ENCODE measurements at places on chromosomes 5 and 9.
A peak's percentile ranks its signal among the peaks of the same experiment; 100 is the strongest.

- DNase-seq, result no peak
Measured at GRCh38 chr5:24188216-24188925, 456.4 kb downstream of the CDH10 start.

DNA sequence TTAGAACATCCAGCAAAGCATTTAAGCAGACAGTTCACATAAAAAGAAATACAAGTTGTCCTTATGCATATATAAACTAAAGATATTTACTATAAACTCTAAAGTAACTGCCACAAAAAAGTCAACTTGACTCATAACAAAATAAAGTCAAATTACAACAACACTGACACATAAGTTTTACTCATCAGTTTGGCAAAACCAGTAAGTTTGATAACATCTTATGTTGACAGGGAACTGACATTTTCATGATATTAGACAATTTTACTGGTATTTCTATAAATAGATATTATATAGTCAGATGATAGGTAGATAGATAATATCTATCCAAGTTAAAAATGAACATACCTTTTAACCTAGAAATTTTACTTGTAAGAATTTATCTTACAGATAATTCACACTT, 9.9 kb upstream of the TSLP start:
- DNase-seq, result no peak

DNA sequence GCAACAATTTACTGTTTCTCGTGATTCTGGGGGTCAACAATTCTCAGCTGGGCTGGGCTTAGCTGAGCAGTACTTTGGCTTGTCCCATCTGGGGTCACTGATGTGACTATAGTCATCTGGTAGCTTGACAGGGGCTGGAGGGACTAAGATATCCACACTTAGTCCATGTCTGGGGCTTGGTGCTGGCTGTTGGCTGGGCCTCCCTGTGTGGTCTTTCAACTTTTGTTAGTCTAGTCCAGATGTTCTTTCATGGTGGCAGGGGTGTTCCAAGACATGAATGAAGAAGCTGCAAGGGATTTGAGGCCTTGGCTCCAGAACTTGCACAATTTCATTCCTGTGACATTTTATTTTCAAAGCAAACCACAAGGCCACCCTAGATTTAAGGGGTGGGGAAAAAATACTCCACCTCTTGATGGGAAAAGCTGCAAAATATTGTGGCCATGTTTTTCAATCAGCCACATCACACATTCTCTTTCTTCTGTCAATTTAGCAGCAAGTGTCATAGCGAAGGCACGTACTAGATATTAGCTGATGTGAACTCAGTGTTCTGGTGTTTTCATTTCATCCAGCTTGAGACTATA, 59.2 kb downstream of the TSSK1B start:
- DNase-seq, result no peak

DNA sequence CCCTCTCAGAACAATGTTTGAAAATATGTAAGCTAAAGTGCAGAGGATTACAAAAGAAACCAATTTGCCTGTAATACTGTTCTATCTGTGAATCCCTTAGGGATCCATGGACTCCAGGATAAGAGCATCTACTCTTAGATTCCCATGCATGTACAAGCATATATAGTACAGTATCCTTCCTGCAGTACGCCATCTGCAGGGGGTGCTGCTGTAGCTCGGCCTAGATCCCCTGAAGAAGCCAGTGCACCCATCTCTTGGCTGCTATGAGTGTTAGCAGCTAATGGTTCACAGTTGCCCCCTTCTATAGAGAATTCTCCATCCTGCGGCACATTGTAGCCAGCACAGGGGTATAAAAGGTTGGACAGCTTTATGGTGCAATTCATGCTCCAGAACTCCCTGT, 61.8 kb upstream of the SLC30A5 start:
- DNase-seq, result no peak

- DNase-seq, result peak; percentile 4
Measured at GRCh38 chr9:22005702-22006606, 3.2 kb downstream of the CDKN2B start.

DNA sequence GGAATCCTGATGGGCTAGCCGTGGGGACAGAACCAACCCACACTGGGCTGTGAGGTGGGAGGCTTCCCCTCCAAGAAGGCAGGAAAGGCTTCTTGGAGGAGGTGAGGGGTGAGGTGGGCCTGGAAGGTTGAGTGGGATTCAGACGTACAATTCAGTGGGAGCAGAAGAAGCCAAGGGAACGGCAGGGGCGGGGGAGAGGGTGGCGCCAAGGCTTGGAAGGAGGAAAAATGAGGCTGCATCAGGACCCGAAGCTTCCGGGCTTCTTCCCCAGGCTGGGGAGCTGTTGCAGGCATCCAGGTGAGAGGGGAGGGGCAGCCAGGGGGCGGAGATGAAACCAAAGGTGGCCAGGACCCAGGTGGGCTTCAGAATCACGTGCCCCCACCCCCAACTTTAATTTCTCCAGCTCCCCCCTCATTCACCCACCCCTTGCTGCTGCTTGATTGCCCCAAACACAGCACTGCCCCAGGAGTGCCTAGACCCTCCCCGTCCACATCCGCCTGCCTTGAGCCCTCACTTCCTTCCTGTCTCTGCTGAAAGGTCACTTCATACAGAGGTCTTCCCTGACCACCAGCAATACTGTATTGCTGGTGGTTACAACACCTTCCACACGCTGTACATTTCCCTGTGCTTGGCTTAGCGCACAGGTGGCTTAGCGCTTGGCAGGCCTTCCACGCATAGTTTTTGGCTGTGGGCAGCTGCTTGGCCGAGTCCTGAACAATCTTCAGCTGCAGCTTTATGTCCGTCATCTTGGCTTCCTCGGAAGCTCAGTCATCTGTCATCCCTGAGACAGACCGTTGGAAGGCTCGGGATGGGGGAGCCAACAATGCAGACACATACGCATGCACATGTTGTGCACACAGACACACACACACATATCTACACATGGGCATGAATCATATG, 193.5 kb downstream of the RGS3 start:
- DNase-seq, result no peak

- DNase-seq, result no peak
Measured at GRCh38 chr5:160317434-160317833, 5.1 kb upstream of the CCNJL start.

DNA sequence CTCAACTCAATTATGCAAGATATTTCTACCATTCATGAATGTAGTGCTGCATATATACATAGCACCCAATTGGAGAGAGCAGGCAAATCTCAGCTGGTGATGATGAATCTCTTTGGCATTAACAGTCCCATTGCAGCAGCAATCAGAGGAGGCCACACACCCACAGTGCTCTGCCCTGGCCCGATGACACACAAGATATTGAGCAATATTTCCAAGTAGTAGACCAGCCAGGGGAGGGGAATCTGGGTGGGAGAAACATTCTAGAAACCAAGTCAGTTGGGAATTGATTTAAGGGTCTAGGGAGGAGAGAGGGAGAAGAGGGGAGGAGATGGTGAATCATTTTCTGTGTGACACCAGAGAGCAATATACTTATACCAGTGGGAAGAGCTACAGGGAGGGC, 14.9 kb upstream of the C5orf63 start:
- DNase-seq, result no peak

DNA sequence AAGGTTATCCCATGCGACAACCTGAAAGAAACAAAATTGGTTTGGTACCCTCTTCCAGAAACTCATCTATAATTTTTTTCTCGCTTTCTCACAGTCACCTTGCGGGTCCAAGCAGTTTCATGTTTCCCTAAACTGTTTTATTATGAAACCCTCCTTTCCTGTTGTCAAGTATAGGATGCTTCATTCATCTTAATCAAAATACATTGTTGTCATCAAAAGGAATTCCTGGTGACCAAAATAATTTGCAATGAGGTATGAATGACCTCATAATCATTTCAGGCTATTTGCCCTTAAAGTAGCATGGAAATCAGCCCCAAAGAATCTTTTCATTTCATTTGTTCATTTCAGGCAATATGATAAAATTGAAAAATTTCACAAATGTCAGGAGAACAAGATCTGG, 503.0 kb downstream of the SPATA31D1 start:
- DNase-seq, result no peak

GRCh38 chr9:83006378-83006777, 56.6 kb downstream of the RASEF start:
- no peak for DNase-seq

DNA sequence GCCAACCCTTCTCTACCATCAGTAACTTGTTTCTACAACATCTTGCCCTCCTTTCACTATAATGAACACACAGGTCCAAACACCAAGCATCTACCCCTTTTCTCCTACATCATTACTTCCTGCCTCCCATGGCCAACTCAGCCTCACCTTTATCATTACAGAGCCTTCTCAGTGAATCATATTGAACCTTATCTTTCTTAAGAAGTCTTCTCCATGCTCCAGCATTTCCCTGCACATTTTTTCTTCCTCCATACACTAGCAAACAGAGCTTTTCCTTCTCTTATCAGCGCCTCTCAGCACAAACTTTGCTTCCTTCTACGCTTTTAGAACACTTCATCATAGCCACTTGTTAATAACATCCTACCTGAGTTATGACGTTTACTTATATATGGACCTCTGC, 148.2 kb downstream of the ARL15 start:
- DNase-seq, result no peak

DNA sequence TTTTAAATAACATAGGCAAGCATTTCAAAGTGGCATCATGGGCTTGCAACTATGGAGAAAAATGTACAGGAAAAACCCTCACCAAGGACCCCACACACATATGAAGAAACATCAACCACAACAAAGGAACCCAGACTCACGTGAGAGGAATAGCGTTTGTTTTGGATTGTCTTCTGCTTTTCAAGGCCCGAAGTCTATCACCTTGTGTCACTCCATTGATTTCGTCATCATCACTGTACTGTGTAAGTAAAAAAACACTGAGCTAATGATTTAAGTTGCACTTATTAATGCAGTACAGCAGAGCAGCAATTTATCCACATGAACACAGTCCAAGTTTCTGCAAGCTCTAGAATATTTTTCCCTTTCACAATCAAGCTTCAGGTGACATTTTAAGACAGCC, 72.4 kb downstream of the HABP4 start:
- DNase-seq, result no peak

GRCh38 chr5:136382791-136383190, 17.4 kb upstream of the TRPC7 start:
- no peak for DNase-seq

DNA sequence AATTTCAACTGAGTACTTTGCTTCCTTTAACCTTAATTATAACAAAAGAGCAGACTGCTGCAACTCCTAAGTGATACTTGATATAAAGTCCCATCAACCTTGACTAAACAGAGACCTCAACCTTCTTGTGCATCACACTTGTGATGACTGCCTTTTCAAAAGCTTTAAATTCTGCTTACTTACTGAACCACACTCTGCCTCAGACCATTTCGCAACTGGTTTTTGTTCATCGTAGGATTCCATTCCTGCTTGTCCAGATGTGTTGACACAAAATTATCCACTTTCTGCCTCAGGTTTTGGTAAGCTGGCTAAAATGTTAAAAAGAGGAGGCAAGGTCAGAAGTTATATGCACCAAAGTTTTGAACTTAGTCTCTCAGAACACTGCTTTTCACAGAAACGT, 3.5 kb downstream of the BOD1 start:
- no peak for DNase-seq

- peak; percentile 16 for DNase-seq
Measured at GRCh38 chr9:98192503-98193335, at the start of gene CORO2A. Gene CORO2A, minus strand, starts transcription at chr9:98192637. Its CDS starts 34,977 bp downstream, at chr9:98157660.

GRCh38 chr9:32389365-32389764, 4.9 kb downstream of the ACO1 start:
- DNase-seq, result no peak

DNA sequence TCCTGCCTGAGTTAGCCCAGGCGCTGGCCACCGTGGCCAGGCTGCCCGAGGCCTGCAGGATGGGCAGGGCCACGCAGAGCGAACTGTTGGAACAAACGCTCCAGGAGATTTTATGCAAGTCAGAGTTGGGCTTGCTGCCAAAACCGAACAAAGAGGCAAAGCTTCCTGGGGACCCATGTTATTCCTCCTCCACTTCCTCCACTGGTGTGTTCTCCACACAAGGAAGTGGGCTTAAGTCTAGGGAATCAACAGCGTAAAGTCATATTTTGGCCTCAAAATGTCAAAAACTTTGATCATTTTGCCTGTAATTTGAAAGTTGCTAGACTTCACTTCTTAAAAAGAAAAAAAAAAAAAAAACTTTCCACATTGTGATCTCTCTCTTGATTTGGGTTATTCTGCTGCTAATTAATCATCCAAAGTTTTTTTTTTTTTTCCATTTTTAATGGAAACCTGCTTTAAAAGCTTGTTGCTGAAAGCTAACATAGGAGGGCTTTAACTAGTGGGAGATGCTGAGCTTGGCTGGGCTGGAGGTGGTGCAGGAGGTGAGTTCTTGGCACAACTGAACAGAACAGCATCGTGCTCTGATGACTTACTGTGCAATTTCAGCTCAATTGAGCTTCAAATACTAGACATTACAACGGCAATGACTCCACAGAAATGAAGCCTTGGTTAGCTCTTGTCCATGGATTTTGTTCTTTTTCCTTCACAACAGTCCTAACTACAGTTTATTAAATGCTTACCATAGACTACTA, 73.0 kb downstream of the PTPDC1 start:
- DNase-seq, result no peak

- no peak for DNase-seq
Measured at GRCh38 chr5:59189472-59190244, 606.8 kb downstream of the RAB3C start.

DNA sequence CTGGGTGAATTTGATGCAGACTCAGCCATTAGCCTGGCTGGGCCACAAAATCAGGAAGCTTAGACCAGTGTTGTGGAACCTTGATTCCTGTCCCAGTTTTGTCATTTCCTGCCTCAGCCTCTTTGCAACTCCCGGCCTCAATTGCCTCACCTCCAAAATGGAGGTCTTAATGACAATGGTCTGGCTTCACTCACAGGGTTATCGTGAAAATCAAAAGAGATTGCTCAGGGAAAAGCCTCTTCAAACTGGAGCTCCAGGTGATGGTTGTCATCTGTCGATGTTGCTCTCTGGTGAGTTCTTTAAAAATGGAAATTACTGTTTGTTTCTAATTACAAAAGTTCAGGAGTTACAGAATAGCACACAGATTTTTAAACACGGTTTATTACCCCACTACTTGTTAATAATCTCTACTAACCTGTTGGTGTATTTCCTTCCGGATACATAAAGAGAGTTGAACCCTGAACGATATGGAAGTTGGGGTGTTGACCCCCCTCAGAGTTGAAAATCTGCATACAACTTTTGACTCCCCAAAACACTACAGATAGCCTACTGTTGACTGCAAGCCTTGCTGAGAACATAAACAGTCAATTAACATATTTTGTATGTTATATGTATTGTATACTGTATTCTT, 109.9 kb upstream of the CPEB4 start:
- no peak for DNase-seq

- DNase-seq, result no peak
Measured at GRCh38 chr5:58012102-58012501, 447.8 kb downstream of the PLK2 start.

DNA sequence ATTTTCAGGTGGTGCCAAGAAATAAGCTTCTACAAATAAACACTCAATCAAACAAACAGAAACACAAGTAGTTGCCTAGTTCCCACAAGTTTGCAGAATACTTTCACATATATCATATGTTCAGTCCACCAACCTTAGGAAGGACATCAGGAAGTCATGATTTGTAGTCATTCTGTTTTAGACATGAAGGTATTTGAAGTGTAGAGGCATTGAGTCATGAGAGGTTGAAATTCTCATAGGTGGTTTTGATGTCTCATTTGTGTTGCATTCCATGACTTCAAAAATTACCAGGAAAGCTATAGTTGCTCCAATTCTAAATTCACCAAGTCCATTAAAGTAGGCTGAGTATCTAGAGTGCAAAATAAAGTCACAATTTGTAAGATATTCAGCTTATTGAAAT, 159.0 kb downstream of the KCTD16 start:
- no peak for DNase-seq

All from CD8-positive, alpha-beta T cell (primary cell).